Activated naive CD4-positive, alpha-beta T cell treated with anti-CD3 and anti-CD28 coated beads for 36 hours (primary cell): ENCODE measurements at places on chromosomes 3 and 15. TPM values are rescaled to one million over a fixed set of nuclear protein-coding genes. Genes with fewer than 3 reads are reported as not detected.

GRCh38 chr3:36603423-36603822 is 160.9 kb downstream of the DCLK3 start:
- H3K27ac ChIP-seq = no peak overlapping the region
- H3K4me3 ChIP-seq = no peak overlapping the region
- H3K27me3 ChIP-seq = peaks cover 12% of the 10 kb centered on the region
- H3K36me3 ChIP-seq = no peaks in the 10 kb centered on the region
- no peak for DNase-seq

The ZNF860 gene
- 0.07 TPM for total RNA-seq

DNA sequence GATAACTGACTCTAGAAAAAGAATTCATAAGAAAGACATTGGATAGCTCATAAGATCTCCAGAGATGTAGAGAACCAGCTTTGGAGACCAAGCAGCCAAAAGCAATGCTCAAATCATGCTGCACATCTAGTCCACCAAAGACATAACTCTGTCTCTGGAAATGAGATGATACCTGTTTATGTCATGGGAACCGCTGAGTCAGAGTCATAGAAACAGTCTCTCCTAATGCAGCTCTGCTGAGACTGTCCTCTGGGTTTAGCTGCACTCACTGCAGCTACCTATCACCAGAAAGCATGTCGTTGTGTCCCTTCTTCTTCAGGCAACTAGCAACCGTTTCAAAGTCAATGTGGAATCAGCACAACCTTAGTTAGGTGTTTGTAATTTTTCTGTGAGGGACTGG is 218.5 kb upstream of the ROBO1 start:
- H3K36me3 ChIP-seq = peaks cover 3% of the 10 kb centered on the region
- H3K27me3 ChIP-seq = no peaks in the 10 kb centered on the region
- no peak overlapping the region for H3K4me3 ChIP-seq
- no peak for DNase-seq
- H3K27ac ChIP-seq = no peak overlapping the region
- no peaks in the 10 kb centered on the region for H3K4me1 ChIP-seq

- no peaks in the 10 kb centered on the region for H3K36me3 ChIP-seq
- DNase-seq = no peak
- peaks cover 3% of the 10 kb centered on the region for H3K4me1 ChIP-seq
- no peak overlapping the region for H3K4me3 ChIP-seq
- no peaks in the 10 kb centered on the region for H3K27me3 ChIP-seq
- no peak overlapping the region for H3K27ac ChIP-seq
These were observed 33.6 kb upstream of the SEC13 start for GRCh38 chr3:10354361-10355015.

The LRTM1 gene
- total RNA-seq = not detected

DNA sequence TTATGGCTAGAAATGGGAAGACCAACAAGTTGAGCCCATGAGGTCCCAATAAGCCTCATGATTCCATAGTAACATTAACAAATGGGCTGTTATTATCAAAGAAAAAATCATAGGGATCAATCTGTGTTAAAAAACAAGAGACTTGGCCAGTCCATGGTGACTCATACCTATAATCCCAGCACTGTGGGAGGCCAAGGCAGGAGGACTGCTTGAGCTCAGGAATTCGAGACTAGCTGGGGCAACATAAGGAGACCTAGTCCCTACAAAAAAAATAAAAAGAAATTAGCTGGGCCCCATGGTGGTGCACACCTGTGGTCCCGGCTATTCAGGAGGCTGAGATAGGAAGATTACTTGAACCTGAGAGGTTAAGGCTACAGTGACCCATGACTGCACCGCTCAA is 124.8 kb downstream of the DMXL2 start:
- no peak overlapping the region for H3K4me3 ChIP-seq
- H3K27me3 ChIP-seq = no peaks in the 10 kb centered on the region
- no peak for DNase-seq
- no peaks in the 10 kb centered on the region for H3K4me1 ChIP-seq
- no peak overlapping the region for H3K27ac ChIP-seq

- H3K27me3 ChIP-seq = no peaks in the 10 kb centered on the region
- H3K27ac ChIP-seq = no peak overlapping the region
- no peaks in the 10 kb centered on the region for H3K4me1 ChIP-seq
- no peak overlapping the region for H3K4me3 ChIP-seq
These were observed 15.2 kb downstream of the CA12 start for GRCh38 chr15:63366451-63366850.

DNA sequence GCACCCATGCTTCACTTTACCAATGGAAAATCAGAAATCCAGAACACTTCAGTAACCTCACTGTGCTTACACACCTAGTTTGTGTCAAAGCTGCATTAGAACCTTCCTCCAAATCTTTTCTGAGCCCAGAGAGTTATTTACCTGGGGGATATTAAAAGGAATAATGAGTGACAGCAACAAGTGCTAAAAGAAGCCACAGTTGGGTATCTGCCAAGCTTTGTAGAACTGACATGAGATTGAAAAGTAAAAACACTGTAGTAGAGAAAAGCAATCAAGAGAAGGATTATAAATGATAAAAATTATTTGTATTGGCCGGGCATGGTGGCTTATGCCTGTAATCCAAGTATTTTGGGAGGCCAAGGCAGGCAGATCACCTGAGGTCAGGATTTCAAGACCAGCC is 8.8 kb upstream of the TBC1D23 start:
- DNase-seq = no peak
- no peaks in the 10 kb centered on the region for H3K27me3 ChIP-seq
- peaks cover 1% of the 10 kb centered on the region for H3K4me1 ChIP-seq
- no peak overlapping the region for H3K4me3 ChIP-seq

- no peaks in the 10 kb centered on the region for H3K36me3 ChIP-seq
- no peak for DNase-seq
- no peak overlapping the region for H3K4me3 ChIP-seq
- H3K27ac ChIP-seq = no peak overlapping the region
- no peaks in the 10 kb centered on the region for H3K27me3 ChIP-seq
- peaks cover 2% of the 10 kb centered on the region for H3K4me1 ChIP-seq
These were observed 177.0 kb upstream of the TBL1XR1 start for GRCh38 chr3:177374323-177374722.

- no peaks in the 10 kb centered on the region for H3K4me1 ChIP-seq
- no peak overlapping the region for H3K27ac ChIP-seq
- H3K27me3 ChIP-seq = peaks cover 3% of the 10 kb centered on the region
- H3K4me3 ChIP-seq = no peak overlapping the region
These were observed 19.3 kb downstream of the MINAR1 start for GRCh38 chr15:79451361-79451999.

The NTRK3 gene
- 0.95 TPM for total RNA-seq

- H3K27ac ChIP-seq = peak overlapping the region; percentile 83
- H3K4me1 ChIP-seq = peaks cover 54% of the 10 kb centered on the region
- H3K36me3 ChIP-seq = peaks cover 35% of the 10 kb centered on the region
- peak overlapping the region; percentile 84 for H3K4me3 ChIP-seq
These were observed 841 bp downstream of the EIF3J start for GRCh38 chr15:44537735-44538240.

DNA sequence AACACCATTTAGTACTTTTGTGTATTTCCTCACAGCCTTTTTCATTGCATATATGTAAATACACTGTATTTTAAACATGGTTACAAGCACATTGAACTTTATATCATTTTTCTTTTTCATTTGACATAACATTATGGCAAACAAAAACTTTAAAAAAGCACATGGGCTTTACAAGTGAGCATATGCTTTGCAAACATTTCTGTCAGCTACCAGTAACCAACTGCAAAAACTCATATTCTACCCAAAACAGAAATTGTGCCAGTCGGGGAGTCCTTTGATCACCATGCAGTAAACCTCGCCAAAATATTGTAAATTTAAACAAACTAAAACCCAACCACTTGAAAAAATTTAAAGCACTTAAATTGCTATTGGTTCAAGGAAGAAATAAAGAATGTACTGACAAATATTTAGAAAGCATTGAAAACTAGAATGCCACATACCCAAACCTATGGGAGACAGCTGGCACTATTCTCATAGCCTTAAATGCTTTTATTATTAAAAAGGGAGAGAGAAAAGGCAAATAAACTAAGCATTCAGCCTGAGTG is 24.4 kb downstream of the ZNF710 start:
- peaks cover 12% of the 10 kb centered on the region for H3K4me1 ChIP-seq
- H3K27me3 ChIP-seq = no peaks in the 10 kb centered on the region
- H3K4me3 ChIP-seq = no peak overlapping the region
- DNase-seq = no peak

The KIF7 gene
- total RNA-seq = 0.94 TPM

DNA sequence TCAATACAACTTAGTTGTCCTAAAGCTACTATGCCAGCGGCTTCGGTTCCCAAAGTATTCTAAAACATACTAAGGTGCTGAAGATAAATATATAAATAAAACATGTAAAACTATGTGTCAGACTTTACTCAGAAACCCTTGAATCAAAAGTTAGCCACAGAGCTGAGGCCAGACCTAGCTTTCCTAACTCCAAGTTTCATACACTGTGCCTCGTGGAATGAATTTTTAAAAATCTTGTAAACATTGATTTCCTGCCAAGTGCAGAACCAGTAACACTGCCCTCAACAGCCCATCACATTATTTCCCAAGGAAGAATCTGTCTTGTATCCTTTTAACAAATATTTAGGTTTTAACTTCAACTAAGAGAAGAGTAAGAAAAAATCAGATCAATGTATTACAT is 36.4 kb downstream of the TAMM41 start:
- DNase-seq = no peak
- no peaks in the 10 kb centered on the region for H3K4me1 ChIP-seq
- no peaks in the 10 kb centered on the region for H3K27me3 ChIP-seq
- H3K27ac ChIP-seq = no peak overlapping the region
- no peak overlapping the region for H3K4me3 ChIP-seq

GRCh38 chr3:33187368-33187634 is 31.3 kb downstream of the SUSD5 start:
- peaks cover 10% of the 10 kb centered on the region for H3K27me3 ChIP-seq
- DNase-seq = no peak
- H3K27ac ChIP-seq = no peak overlapping the region
- H3K4me3 ChIP-seq = no peak overlapping the region
- H3K4me1 ChIP-seq = no peaks in the 10 kb centered on the region

DNA sequence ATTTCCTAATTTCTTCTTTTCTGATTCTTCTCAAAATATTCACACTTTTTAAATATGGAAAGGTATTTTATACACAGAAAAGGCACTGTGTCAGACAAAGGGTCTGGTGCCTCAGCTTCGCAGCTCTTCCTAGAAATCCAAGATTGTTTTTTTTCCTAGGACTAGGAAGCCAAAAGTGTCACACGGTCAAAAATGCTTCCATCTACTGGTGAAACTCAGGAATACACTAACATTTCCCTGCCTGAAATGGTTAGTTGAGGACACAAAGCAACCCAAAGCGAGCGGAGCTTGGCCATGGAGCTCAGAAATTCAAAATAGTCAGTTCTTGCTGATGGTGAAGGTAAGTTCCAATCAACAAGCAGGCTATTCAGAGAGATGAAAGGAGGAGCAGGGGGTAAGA is 426.5 kb upstream of the RASGRP1 start:
- no peak overlapping the region for H3K27ac ChIP-seq
- H3K4me1 ChIP-seq = no peaks in the 10 kb centered on the region
- DNase-seq = no peak
- no peaks in the 10 kb centered on the region for H3K36me3 ChIP-seq
- peaks cover 2% of the 10 kb centered on the region for H3K27me3 ChIP-seq
